ENCODE measurements at places on chromosomes 11 and 22.

- DNase-seq = no peak
Observed at GRCh38 chr22:38309614-38310517, 7.4 kb downstream of the CSNK1E start.

- no peak for DNase-seq
Observed at GRCh38 chr22:42945027-42945426, 69.9 kb downstream of the PACSIN2 start.

DNA sequence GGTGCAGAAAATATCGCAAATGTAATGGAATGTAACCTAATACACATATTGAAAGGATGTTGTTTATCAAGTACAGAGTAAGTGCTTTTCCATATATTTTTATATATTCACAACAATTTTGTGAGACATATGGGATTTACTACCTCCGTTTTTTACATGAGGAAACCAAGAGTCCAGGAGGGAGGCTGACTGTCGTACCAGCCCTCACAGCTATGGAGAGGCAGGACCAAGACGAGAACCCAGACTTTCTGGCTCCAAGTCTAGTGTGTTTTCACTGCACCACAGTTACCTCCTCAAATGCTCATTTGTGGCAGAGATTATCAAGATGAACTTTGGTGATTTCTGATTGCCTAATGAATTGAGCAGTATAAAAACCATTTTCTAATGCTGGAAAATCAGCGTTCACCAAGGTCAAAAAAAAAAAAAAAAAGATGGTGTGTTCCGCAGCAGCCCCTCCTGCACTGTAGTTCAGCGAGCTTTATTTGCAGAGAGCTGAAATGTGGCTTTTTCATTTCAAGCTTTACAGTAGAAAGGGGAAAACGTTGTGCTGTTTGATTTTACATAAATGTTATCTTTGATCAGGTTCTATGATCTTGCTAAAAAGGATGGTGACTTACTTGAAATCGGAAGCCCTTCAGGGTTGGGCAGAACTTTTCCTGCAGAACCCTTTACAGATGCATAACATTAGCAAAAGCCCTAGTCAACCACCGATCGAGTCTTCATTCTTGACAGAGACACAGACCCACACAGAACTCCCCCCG lies 44.7 kb upstream of the WEE1 start:
- no peak for DNase-seq

- DNase-seq = no peak
Observed at GRCh38 chr11:130340671-130341319, 26.1 kb upstream of the ZBTB44 start.

GRCh38 chr11:7656704-7657103 lies 16.6 kb downstream of the CYB5R2 start:
- no peak for DNase-seq

DNA sequence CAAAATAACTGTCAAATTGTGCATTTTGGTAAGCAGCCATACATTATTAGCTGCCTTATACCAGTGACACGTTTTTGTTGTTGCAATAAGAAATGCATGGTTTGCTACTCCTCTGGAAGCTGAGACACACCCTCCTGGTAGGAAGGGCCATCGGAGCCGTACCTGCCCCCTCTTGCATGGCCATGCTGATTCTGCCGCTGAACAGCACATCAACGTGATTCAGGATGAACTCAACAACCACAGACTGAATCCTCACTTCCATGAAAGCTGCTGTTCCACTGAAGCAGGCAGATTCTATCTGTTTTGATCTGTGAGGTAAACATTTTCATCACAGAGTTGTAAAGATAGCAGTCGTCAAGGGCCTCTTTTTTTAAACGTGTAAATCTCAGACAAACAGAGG lies 38.6 kb upstream of the TP53AIP1 start:
- no peak for DNase-seq

DNA sequence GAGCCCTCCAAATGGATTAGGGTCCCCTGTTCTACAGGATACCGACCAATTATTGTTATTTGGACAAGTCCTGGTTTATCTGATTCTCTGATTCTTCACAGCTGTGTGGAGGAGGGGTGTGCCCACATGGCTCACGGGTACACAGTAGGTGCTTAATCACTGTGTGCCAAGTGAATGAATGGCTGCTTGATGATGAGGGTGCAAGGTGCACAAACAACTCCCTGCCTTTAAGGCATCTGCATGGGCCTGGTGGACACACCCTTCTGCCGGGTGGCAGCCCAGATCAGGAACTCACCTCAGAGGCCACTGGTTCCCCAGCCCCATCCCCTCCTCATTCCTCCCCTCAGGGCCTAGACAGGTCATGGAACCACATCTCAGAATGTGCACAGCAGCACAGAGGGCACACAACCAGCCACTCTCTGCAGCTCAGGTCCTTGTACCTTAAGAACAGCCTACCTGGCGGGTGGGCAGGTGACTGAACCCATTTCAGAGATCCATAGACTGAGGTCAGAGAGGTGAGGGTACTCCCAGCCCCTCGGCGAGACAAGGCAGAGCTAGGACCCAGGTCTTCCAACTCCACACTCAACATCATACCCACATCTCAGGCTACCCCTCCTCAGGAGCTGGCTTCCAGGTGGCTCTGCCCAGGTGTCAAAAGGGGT lies 50.3 kb downstream of the SHANK2 start:
- no peak for DNase-seq

DNA sequence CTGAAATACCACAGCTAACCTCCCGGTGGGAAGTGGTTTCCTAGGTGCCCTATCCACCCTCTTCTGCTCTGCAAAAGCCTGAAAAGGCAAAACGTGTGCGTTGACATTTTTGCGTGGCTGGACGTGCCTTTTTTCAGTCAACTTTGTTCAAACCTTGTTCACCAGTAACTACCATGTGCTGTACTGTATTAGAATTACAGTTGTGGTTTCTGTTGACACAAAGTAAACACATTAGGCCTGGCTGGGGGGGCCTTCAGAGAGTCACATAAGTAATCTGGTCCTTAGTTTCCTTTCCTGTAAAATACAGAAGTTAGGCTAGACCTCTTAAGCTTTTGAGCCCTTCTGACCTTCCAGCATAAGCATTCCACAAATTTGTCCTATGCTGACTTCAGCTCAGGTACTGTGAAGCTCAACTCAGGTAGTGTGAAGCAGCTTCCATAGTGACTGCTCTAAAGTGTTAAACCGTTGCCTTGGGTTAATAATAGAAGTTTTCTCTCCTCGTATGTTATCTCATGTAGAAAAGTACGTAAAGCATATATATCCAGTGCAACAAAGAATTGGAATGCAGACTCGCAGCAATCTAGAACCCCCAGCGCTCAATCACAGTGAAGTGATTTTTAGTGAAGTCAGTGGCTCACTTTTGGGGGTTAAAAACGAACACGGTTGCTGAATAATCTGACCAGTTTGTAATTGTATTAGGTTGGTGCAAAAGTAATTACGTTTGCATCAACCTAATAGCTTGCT lies 1.8 kb downstream of the EWSR1 start:
- DNase-seq = no peak

DNA sequence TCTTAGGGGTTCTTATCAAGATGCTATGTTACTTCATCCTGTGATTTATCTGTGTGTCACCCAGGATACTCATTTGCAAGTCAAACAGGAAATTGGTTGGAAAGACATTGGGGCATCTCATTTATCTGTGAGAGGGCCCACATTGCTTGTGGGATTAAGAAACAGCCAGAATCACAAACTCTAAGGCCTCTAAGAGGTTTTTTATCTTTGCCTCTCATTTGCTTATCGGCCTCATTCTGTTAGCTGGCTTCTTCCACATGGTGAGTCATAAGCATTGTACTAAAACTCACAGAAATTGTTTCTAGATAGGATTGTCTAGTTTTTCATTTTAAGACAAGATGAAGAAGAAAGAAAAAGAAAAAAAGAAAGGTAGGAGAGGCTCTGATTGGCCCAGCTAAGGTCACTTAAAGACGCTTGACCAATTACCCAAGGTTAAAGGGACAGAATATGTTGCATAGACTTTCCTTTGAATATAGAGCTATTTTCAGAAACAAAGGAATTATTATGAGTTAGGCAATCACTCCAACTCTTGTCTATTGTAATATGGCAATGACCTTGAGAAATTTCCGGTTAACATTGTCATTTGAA lies 121.9 kb downstream of the ARHGAP42 start:
- DNase-seq = no peak

DNA sequence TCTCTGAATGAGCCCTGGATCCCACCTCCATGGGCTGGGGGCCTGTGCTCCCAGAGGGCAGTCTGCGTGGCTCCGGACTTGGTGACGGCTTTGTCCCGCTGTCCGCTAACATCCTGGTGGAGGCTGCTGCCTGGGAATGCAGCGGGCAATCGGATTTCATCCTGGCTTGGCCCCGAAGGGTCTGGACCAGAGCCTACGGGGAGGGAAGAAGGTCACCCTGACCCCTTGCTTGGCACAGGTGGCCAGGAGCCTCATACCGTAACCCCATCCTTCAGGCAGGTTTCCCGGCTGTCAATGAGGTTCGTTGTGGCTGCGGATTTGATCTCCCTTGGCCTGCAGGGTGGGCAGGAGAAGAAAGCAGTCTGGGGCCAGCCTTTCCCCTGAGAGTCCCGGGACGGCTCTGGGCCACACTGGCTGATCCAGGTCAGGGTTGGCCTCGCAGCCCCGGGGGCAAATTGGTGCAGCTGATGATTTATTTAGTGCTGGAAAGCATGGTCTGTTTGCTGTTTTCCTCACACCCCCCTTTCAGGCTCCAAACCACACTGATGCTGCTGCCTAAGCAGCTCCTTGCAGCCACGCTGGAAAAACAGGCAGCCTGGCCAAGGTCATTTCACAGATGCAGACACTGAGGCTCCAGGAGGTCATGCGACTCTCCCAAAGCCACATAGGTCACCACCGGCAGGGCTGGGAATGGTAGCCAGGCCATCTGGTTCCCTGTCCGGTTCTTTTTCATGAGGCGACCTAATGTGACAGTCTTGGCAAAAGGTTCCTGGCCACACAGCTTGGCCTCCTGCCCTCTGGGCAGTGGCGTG lies 15.0 kb downstream of the PRDM11 start:
- DNase-seq = peak; percentile 42
